ENCODE measurements at places on chromosomes 6 and 20.
A peak's percentile ranks its signal among the peaks of the same experiment; 100 is the strongest.

DNA sequence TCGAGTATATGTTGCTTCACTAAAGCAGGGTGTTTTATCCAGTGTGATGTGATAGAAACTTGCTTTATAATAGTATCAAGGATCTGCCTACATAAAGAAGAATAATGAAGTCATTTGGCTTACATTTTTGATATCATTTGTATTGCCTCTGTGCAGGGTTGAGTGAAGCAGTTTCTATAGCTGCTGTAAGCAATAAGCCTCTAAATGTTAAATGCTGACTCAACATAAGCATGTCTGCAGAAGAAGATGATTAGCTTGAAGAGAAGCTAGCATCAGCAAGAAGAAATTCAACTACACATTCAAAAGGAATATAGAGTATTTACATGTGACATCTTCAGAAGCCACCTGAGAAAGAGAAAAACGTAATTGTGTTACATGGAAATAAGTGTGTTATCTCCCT, 17.6 kb downstream of the SLC35F1 start:
- DNase-seq: no peak

- DNase-seq: no peak
Observed at GRCh38 chr20:36483919-36484808, 57.2 kb upstream of the MYL9 start.

GRCh38 chr6:156852147-156852857, 75.1 kb downstream of the ARID1B start:
- no peak for DNase-seq

DNA sequence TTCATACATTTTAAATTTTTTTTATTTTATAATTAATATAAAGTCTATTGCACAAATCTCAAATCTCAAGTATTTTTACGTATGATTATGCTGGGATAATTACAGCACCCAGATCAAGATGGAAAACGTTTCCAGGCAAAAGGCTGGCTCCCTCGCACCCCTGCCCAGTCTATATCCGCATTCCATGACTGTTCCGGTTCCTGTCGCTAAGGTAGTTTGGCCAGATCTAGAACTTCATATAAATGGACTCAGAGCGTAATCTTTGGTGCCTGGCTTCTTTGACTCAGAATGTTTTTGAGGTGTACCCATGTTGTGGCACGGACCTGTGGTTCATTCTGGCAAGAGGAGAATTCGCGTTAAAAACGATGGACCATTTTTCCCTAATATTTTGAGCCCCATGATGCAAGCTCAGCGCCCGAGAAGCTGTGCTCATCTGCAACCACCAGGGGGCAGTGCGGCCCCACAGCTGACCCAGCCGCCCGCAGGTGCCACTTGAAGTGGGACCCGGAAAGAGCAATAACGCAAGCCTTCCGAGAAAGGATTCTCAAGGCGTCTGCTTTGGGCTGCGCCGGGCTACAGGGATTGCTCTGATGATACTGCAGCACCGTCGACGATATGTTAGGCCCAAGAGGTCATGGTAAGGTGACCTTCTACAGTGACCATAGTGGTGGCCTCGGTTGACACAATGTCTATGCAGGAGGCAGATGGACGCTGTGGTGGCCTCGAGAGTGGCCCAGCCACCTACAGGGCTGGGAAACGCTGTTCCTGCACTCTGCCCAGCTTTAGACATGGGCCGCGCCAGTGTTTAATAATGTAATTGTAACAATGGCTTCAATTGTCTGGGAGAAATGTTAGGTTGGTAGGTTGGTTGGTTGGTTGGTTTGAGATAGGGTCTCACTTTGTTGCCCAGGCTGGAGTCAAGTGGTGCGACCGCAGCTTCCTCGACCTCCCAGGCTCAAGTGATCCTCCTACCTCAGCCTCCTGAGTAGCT, 160.1 kb downstream of the ZMYND8 start:
- DNase-seq: peak; percentile 88

DNA sequence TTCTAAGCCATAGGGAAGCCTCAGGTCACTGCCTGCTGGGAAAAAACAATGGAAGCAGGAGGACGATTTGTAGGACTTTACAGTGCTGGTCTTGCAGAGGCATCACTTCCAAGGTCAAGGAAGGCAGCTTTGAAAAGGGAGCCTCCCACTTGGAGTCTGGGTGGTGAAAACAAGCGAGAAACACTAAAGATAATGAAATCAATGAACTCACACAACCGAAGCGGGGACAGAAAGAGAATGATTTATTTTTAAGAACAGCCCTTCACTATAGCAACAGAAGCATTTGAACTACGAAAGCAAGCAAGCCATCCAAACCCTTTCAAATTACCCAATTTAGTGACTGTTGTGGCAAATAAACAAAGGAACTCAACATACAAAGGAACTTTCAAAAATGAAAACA, 227.5 kb downstream of the THBS2 start:
- no peak for DNase-seq

- no peak for DNase-seq
Observed at GRCh38 chr6:31945507-31946369, at the start of gene CFB. Gene CFB (plus strand): TSS chr6:31946095. CDS start chr6:31946222, 127 bp downstream.

DNA sequence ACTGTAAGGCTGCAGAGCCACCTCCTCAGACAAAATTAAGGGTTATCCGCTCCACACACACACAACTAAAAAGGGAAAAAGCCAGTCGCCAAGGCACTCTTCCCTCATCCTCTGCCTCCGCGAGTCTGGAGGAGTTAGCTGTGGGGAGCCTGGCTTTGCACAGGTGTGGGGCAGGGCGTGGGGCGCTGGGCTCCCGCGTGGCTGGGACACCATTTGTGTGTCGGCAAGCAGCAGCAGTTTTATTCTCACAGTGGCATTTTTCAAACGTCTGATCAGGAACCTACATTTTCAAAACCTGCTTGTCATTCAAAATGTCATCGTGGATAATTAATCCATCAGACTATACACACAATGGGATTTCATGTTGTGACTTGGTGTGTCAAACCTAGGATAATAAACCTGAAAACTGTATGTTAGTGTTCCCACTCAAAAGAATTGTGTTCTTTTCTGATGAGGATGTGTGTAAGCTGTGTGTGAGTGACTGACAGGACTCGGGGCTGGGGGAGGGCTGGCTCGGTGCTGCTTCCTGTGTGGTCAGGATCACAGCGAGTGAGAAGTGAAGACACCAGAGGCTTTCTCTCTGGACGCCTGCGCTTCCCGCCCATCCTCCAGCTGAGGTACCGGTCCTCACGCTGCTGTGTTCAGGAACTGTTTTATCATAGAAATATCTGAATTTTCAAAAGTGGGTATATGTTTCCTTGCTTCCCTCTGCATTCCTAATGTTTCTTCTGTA, 83.1 kb downstream of the IRF4 start:
- no peak for DNase-seq

- DNase-seq: no peak
Observed at GRCh38 chr6:20263059-20263458, 50.8 kb upstream of the MBOAT1 start.

DNA sequence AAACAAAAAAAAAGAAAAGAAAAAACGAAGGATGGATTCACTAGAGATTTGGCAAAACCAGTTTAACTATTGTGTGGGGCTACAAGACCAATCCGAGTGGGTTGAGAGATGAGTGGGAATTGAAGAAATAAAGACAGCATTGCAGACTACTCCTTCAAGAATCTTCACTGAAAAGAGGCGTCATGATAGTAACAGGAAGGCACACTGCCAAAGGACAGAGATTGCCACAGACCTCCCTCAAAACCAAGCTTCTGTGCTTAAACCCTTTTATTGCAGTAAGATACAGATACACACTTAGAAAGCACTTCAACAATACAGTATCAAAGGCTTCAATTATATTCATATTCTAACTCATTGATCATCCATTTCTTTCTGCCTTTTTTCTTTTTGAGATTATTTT, 103.9 kb downstream of the IPCEF1 start:
- no peak for DNase-seq

GRCh38 chr6:1424306-1424927, 35.0 kb downstream of the FOXF2 start:
- peak; percentile 65 for DNase-seq

DNA sequence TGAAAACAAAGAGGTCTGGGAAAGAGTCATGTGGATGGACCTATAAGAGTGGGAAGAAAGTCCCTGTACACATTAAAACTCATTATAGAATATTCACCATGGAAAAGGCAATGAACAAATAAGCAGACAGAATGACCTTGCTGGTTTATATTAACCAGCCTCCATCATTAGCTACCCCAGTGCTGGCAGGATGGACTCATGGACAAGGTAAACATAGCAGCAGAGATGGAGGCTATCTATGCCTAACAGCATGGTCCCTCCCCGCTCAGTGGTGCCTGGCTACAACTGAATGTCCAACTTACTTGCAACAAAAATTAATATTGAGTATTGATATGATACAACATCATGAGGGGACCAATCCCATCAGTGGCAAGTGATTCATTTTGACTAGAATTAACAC, 4.5 kb upstream of the ZKSCAN3 start:
- no peak for DNase-seq

DNA sequence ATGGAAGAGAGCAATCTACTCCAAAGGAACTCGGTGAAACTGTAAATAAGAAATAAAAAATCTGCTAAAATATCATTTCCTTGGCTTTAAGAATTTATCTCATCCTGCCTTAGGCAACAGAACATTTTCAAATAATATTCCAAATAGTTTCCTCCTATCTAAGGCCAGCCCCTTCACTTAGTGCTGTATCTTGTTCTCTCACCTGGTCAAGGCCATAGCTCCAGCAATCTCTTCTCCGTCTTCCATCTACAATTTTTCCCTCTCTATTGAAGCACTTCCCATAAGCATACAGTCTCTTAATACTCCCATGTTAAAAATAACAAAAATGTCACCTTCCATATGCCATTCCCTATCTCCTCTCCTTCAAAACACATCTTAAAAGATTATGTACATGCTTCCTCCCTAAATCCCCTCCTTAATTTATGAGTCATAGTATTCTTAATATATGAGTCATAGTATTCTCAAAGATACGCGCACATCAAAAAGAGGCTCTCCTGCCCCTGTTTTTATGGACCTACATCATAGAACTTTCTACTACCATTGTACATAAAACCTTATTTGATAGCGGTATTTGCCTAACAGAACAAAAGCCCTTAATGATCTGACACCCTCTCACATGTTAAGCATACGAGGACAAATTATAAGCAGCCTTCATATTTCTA, 146.9 kb downstream of the PDE10A start:
- DNase-seq: no peak

- no peak for DNase-seq
Observed at GRCh38 chr6:88013554-88013953, 34.1 kb upstream of the SPACA1 start.

- no peak for DNase-seq
Observed at GRCh38 chr20:23212464-23212995, 126.4 kb upstream of the CD93 start.

DNA sequence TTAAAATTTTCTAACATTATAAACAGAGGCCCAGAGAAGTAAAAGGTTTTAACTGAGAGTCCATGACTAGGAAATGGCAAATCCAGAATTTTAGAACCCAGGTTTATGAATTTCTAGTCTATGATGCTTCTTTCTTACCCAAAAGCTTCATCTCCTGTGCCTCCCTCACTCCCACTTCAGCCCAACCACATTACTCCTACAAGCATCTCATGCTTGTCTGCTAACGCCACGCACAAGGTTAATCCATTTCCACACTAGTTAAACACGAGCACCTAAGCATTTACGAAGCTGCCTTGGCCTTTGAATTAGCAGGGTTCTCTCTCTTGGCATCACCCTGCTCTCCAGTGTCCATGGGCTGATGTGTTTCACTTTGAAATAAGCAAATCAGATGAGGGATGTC, 32.0 kb downstream of the TNFRSF21 start:
- no peak for DNase-seq

GRCh38 chr6:12173181-12173580, 117.0 kb upstream of the EDN1 start:
- DNase-seq: no peak

GRCh38 chr20:39897781-39898466, 791.1 kb downstream of the MAFB start:
- no peak for DNase-seq

- DNase-seq: no peak
Observed at GRCh38 chr6:29620630-29621029, 12.4 kb downstream of the GABBR1 start.

- no peak for DNase-seq
Observed at GRCh38 chr20:41360831-41361756, 5.5 kb downstream of the EMILIN3 start.

GRCh38 chr20:35329435-35330139, 37.4 kb upstream of the FAM83C start:
- peak; percentile 50 for DNase-seq

DNA sequence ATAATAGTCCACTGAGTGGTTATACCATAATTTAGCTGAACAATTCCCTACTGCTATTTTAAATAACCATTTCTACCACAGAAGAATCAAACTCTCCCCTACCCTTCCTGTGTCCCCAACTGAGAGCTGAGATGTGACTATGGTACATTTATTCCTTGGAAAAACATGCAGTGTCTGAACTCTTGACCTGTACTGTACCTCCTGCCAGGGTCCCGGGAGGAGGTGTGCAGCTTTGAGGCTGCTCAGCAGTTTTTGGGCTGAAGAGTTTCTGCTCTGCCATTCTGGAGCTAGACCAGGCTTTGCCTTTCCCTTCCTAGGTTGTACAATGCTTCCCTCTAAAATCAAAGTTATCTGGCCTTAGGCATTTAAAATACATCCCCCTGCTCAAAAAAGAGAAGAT, 275.1 kb upstream of the SGK1 start:
- DNase-seq: no peak

- peak; percentile 75 for DNase-seq
Observed at GRCh38 chr6:85015396-85015990, 251.1 kb upstream of the TBX18 start.

GRCh38 chr6:144149558-144149893, 791 bp upstream of the STX11 start:
- DNase-seq: no peak

DNA sequence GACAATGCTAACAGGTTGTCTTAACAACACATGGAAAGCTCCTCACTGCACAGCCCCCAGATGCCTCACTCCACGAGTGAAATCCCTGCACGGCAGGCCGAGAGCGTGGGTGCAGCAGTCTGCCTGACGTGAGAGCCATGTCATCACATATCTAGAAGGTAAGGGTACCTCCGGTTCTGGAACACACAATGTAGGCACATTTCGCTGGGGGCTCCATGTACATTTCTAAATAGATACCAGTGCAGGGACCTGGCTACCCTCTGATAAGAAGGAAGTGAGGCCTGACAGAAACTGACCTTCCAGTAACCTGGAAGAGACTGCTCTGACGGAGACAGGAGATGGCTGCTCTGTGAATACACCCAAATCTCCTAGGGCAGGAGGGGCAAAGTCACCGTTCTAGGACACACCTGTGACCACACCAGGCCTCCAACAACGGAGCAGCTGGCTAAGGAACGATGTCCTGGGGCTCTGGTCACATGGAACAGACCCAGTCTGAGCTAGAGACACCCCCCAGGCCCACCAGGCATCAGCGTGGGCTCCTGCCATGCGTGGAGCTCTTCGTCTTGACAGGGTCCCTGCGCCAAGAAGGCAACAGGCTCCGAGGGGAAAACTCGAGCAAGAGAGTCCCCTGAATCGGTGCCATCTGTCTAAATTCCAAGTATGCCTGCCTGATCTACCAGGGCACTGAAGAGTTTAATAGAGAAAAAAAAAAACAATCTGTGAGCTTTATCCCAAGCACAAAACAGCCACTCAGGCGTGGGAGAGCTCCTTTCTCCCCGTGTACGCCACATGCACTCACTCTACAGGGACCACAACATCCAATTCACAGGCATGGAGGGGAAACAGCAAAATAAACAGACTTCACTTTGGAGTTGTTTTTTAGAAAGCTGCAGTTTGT, 27.5 kb downstream of the RNASET2 start:
- no peak for DNase-seq

- DNase-seq: no peak
Observed at GRCh38 chr6:47075168-47075567, 33.0 kb upstream of the ADGRF1 start.
